ENCODE measurements at places on chromosomes 3 and 15. TPM values are rescaled to one million over a fixed set of nuclear protein-coding genes. Genes with fewer than 3 reads are reported as not detected.

Gene MCF2L2
- 0.81 TPM for polyA plus RNA-seq

Gene SQOR
- polyA plus RNA-seq: 22.0 TPM

Gene MAGI1
- polyA plus RNA-seq: 29.7 TPM

Gene NR2F2
- polyA plus RNA-seq: 364 TPM

Gene PP2D1
- polyA plus RNA-seq: 0.59 TPM

Gene SLC38A3
- 7.2 TPM for polyA plus RNA-seq
